NCI-H460 (cell line): ENCODE measurements at places on chromosomes 11 and 22. TPM values are rescaled to one million over a fixed set of nuclear protein-coding genes. Genes with fewer than 3 reads are reported as not detected.

- DNase-seq, result no peak
Measured at GRCh38 chr22:45014654-45015053, 4.8 kb upstream of the PHF21B start.

- DNase-seq, result no peak
Measured at GRCh38 chr11:46002189-46002588, 79.7 kb downstream of the LARGE2 start.

DNA sequence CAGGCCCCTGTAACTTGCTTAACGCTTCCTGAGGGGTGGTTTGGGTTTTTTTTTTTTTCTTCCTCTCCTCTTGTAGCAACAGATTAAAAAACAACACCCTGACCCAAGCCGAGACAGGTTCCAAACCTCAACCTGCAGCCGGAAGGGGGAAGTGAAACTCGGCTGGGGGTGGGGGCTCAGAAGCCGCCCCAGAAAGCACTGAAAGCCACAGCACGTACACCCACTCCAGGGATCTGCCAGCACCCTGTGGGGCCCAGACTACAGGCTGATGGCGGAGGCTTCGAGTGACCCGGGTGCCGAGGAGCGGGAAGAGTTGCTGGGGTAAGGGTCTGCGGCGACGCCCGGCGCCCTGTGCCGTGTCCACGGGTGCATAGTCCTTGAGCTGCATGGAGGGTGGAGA, at the start of gene LSP1:
Gene LSP1 (plus strand): TSS at position 208 of the 400 bp plus-strand sequence. CDS start 61 bp downstream, at position 269.
- DNase-seq, result no peak

GRCh38 chr22:25176175-25176574, 23.5 kb upstream of the CRYBB3 start:
- DNase-seq, result no peak

DNA sequence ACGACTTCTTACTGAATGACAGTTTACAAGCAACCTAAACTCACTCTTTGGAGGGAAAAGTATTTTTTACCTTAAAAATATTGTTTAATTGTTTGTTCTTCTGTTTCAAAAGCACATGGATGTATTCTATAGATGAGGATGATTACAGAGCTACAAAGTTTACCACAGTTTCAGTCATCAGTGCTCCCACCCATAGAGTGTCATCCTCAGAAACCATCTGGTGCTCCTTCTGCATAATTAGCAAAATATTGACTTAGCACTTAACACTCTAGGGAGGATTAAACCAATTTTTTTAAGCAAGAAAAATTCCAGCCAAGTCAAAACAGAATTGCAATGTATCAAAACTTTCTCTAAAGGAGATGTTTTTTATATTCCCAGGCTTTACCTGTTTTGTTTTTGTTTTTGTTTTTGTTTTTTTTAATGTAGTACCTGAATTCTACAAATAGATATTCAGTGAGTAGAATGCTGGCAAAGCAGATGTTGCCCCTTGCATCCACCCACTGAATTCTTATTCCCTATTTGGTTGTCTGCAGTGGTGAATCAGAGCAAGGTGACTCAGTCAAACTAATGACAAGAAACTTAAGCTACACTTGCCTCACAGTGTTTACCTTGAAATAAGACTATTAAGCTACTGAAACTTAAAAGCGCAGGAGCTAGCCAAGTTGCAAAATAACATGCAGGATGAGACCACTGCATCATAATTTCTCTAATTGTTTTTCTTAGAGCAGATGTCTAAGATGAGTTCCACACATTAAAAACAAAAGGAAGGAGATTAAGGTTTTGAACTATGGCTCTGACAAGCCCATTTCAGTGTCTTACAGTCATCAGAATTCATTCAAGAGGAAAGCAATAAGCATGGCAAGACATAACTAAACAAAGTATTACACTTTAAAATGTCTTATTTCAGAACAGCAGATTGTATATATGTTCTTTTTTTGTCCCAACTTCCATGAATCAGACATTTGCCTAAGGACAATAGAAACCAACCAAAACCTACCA, 155.1 kb upstream of the SOX6 start:
- DNase-seq, result peak; percentile 78

- no peak for DNase-seq
Measured at GRCh38 chr11:128854841-128855240, 12.3 kb downstream of the KCNJ1 start.

GRCh38 chr22:35987487-35987886, 41.1 kb downstream of the RBFOX2 start:
- DNase-seq, result no peak

DNA sequence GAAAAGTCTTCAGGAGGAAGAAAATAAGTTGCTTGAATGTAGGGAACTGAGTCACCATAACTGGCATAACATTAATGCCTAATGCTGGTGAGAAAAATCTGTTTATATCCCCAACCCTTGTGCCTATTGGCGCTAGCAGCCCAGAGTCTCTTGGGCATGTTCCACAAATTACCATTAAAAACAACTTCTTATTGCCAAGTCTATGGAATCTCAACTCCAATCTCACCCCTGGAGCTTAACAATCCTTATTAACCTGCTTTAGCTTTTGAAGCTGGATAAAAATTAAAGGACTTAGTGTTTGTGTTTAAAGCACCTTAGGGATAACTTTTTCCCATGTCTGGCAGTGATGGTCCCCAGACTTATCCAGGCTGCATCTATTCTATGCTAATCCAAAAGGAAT, 143.0 kb downstream of the APIP start:
- DNase-seq, result no peak

- DNase-seq, result no peak
Measured at GRCh38 chr11:70713988-70714665, 315.8 kb downstream of the CTTN start.

GRCh38 chr22:47215851-47216250, 453.4 kb downstream of the TBC1D22A start:
- DNase-seq, result no peak

- no peak for DNase-seq
Measured at GRCh38 chr22:35218079-35218478, 39.2 kb upstream of the HMGXB4 start.

DNA sequence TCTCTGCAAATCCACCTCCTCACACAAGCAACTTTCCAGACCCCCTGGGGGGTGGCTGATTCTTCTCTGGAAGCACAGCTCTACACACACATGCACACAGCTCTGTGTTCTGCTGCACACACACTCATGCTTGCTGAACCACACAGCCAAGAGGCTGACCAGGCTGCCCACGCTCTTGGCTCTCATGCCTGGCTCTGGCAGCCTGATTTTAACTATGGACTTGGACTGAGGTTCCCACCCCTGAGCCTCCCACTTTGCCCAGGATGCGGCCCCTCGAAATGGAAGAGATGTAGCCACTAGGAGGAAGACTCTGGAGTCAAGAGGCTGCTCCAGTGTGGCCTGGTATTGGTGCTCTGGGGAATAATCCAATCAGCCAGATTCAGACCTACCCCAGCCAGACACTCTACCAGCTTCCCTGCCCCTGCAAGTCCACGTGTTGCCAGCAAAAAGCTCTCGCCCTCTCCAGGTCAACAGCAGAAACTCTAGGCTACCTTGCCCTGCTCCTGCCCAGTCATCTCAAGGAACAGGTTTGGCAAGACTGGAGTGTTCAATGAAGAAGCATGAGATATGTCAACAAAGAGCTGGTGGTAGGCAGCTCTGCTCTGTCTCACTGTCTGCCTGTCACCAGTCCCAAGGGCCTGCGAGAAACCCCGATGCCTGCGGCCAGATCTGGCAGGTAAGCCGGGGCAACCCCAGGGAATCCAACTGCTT, 8.8 kb upstream of the CASTOR1 start:
- DNase-seq, result no peak

DNA sequence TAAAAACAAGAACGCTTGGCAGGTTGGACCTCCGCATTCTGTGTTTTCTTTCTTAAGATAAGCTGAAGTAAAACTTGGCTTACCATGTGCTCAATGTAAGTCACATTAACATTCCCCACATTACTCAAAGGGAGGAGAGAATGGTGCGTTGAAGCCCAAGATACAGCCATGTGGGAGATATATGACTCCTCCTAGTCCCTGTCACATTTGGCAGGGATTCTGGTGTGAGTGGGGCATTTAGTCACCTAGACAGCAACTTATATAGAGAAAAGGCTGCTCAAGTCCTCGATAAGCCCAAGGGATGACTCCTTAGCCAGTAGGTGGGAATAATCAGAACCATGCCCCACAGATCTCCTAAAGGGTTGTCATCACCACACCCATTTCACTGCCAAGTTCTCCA, 4.6 kb downstream of the PRSS23 start:
- no peak for DNase-seq

DNA sequence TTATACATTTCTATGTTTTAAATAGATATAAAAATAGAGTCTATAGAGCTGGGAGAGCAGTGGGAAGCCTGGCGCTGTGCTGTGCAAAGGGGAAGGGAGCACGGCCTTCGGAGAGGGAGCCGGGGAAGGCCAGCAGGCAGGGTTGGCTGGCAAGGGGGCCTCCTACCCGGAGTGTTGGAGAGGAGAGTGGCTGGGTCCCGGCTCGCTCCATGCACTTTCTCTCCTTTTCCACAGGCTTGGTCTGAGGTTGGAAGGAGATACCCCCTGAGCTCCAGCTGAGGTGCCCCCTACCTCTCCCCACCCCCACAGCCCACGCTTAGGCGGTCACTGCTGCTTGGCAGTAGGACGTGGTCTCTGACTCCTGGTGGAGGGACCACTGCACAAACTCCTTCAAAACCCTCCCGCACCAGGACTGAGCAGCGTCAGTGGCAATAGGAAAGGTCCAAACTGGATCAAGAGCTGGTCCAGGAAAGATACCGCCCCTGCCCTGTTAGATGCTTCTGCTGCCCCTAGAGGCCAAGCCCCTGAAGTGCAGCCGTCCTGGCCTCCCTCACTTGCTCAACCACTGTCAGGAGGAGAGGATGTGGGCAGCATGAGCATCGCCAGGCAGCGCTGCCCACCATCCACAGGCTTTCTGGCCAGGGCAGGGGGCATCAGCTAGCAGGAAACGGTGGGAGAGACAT, 52.9 kb downstream of the SYT13 start:
- DNase-seq, result peak; percentile 43

DNA sequence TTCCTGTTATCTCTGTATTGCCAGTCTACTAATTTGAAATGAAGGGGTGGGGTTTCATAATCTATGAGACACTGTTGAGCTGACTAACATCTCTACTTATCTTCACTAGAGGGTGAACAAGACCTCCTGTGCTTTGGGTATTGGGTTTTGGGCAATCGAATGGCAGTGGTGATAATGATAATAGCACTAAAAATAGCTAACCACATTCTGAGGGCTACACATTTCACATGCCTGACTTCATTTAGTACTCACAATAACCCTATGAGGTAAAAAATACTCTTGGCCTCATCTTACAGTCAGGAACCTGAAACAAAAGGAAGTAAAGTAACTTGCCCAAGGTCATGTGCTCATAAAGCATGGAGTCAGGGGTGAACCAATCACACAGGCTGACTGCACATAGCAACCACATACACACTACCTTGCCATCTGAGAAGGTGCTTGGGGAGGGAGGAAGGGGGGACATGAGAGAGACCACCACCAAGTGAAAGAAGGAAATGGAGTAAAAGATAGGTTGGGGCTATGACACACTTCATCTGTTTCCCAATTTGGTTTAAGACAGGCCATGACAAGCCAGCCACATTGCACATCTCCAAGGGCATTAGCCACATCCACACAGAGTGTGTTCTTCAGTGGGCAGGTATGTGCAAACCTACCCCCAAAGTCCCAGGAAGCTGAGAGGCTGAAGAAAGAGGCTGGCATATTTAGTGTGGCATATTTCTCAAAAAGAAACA, 387.6 kb upstream of the DDI1 start:
- DNase-seq, result no peak

GRCh38 chr11:69241075-69241740, 52.7 kb upstream of the MYEOV start:
- no peak for DNase-seq

GRCh38 chr11:130049328-130049771, 20.3 kb upstream of the APLP2 start:
- no peak for DNase-seq

SPA17 gene
- total RNA-seq, result 12.7 and 14.0 TPM in 2 replicates

RCOR2 gene
- 4.2 and 4.5 TPM in 2 replicates for total RNA-seq

ZNF280B gene
- 3.1 and 3.9 TPM in 2 replicates for total RNA-seq

DEUP1 gene
- total RNA-seq, result not detected in 2 replicates

C22orf39 gene
- 23.2 and 23.6 TPM in 2 replicates for total RNA-seq

SLC29A2 gene
- 4.6 and 4.7 TPM in 2 replicates for total RNA-seq

FAM111B gene
- total RNA-seq, result 2.6 and 3.7 TPM in 2 replicates

KCNA4 gene
- not detected in 2 replicates for total RNA-seq

OR5P2 gene
- total RNA-seq, result not detected in 2 replicates
